ENCODE measurements at places on chromosomes 12 and 14.

DNA sequence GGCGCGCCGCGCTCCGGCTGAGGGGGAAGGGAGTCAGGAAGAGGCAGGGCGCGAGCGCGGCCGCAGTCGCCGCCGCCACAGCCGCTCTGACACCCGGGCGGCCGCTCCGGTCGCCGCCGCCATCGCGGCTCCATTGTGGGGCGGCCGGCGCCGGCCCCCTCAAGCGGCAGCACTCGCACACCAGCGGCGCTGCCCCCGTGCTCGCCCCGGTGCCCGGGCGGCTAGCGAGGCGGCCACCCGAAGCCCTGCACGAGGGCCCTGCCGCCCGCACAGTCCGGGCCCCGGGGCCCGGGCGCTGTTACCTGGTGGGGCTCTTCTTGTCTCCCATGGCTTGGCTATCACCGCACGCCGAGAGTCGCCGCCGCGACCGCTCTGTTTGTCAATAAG is 202 bp downstream of the YAF2 start:
- DNase-seq: no peak

- no peak for DNase-seq
Measured at GRCh38 chr14:22255017-22255950, 333.7 kb downstream of the DAD1 start.

DNA sequence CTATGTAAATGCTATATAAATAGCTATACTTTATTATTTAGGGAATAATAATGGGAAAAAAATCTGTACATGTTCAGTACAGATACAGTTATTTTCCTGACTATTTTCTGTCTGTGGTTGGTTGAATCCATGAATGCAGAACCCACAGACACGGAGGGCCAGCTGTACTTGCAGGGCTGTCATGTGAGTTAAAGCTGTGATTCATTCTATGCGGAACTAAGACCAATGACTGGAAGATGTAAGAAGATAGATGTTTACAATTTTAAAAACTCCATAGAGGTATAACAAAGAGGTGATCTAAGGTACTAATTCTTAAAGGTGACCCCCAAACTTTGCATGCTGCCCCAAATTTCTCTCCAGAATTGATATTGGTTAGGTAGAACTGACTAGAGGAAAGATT is 14.6 kb downstream of the PCNX4 start:
- DNase-seq: no peak

GRCh38 chr14:68616221-68616902 is 176.5 kb downstream of the ZFP36L1 start:
- DNase-seq: peak; percentile 22

GRCh38 chr12:93902192-93902591 is 225.0 kb downstream of the CRADD start:
- no peak for DNase-seq

DNA sequence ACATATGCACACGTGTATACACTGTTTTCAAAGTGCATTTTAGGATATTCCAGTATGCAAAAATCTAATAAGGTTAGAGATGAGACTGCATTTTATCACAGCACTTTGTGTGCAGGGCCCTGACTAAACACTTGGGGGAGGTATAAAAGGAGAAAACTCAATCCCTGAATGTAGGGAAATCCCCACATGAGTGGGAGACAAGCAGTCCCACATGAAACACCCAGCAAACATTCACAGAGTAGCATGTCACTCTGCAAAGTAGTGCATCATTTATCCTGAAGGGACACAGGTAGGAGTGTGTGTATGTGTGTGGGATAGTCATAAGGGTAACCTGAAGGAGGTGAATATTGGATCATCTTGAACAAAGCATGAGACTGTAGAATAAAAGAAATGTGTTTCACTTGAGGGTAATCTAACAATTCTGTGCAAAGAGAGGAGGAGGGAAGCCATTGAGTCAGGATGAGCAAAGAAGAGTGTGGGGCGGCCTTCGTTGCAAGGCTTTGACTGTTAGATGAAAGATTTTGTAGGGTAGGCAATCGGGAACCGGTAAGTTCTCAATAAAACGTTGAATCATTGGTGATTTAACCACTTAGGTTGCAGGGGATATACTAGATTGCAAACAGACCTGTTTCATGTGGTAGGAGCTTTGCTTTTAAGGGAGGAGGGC is 2.9 kb downstream of the PRPF40B start:
- DNase-seq: no peak

DNA sequence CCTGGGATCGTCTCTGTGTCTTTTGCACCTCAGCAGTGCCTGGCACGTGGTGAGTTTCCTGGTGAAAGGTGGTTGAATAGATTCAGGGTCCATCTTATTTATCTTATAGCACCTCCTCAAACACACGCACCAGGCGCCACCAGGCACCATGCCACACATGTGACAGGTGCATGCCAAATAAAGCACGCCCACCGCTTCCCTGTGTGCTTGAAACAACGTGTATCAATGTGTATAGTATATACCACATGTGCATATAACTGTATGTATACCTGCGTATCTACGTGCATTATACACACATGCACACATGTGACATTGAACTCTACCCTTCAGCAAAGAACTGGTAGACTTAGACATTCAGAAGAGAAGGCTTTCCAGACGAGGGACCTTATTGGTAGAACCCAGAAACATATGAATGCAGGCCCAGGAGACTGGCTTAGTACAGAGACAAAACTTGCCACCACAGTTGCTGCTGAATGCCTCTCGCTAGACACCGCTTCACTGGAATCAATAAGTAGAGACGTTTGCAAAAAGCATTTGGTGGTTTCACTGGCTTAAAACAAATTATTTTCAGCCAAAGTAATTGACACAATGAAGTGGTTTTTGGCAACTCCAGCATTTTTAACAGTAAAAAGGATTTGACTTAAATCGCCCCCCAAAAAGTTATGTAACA is 10.0 kb downstream of the EML1 start:
- no peak for DNase-seq

DNA sequence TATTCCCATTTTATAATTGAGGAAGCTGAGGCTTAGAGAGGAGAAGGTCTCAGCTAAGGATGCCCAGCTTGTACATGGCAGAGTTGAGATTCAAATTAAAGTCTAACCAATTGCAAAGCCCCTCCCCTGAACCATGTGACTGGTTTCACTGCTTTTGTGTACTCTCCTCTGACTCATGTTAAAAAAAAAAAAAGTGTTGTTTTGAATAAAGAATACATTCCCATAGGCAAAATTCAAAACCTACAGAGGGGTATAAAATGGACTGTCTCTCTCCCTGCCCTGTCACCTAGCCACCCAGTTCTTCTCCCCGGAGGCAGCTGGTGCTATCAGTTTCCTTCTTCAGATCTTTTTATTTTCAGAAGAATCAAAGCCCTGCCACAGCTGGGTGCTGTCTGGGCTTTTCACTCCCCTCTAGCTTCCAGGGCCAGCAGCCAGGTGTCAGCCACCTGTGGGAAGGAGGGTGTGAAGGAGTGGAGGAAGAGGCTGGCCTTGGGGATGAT is 5.4 kb downstream of the PSMD9 start:
- peak; percentile 31 for DNase-seq

- no peak for DNase-seq
Measured at GRCh38 chr12:131438881-131439280, 272.0 kb upstream of the SFSWAP start.

- DNase-seq: peak; percentile 67
Measured at GRCh38 chr12:51814311-51815088, 34.0 kb downstream of the FIGNL2 start.

- DNase-seq: no peak
Measured at GRCh38 chr14:75724414-75725204, 63.6 kb downstream of the TTLL5 start.

DNA sequence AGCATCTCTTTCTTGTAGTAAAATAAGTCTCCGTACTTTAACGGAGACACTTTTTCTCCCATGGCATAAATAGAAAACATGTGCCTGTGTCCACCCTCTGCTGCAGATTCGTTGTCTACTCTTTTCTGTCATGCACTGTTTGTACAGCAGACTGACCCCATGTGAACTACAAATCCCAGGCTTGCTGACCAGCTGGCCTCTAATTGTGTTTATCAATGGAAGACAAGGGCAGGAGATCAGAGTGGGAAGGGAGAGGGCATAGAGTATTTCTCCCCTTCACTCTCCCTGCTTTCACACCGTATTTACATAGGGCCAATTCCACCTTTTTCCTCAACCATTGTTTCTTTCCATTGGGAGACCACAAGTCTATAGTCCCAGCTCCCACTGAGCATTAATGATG is 31.0 kb upstream of the TMTC2 start:
- no peak for DNase-seq

DNA sequence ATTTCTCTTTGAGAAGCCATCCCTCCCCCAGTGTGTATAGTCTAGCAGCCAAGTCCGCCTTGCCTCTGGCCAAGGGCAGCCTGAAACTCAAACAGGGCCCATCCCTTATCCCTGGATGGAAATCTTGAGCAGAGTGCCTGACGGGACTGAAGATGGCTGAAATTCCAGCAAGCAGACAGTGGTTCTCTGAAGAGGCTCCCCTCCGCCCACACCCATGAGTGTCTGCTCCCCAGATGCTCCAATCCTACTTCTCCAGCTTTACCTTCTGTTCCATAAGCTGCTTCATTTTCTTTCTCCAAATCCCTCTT is 396.2 kb downstream of the NUAK1 start:
- DNase-seq: no peak

DNA sequence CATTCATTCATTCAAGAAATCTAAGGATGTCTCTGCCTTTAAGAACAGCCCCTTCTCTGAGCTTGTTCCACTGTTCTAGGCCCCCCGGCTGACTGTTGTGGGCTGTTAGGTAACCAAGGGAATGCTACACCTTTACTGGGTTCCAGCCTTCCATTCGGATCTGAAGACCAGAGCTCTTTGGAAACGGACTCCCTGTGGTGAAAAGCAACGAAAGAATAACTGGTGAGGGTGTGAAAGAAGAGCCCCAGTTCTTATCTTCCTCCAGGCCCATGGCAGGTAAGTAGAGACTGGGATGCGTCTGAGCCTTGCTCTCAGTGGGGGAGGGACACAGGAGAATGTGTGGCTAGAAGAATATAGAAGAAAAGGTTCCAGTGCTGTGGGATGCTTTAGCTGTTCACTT is 207.4 kb downstream of the TMEM132D start:
- DNase-seq: no peak

GRCh38 chr14:50335989-50336824 is 24.1 kb downstream of the DMAC2L start:
- DNase-seq: no peak

DNA sequence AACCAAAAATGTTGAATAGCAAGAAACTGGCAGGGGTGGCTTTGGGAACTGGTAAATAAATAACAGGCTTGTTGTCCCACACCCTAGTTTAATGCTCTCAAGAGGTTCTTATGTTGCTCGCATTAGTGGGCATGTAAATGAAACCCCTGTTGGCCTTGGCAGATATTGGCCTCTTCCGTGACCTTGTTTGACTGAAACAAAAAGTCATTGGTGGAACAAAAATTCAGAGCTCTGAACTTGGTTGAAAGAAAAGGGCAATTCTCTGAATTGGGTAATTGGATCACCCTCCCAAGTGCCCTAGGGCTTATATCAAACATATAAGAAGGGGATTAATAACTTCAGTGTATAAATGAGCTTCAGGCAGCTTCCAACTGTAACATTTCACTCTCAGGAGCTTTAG is 426.2 kb downstream of the ZFP36L1 start:
- DNase-seq: no peak

GRCh38 chr12:113058553-113058952 is 2.0 kb downstream of the DTX1 start:
- DNase-seq: no peak

GRCh38 chr12:111112311-111113098 is 192.1 kb upstream of the MYL2 start:
- no peak for DNase-seq

DNA sequence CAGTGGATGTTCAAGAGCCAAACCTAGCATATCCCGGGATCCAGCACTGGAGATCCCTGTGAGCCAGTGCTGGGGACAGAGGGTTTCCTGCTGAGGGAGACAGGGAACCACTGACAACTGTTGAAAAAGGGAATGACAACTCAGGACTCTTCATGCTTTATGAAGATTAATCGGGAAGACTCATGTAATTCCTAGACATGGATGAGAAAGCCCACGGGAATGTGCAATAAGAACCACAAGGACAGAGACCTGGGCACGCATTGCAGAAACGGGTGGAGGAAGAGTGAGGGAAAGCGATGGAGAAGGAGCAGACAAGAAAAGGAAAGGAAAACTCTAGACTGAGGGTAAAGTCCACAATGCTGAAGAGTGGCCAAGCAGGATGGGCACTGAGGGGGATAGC is 296.0 kb downstream of the PCNX1 start:
- DNase-seq: no peak

DNA sequence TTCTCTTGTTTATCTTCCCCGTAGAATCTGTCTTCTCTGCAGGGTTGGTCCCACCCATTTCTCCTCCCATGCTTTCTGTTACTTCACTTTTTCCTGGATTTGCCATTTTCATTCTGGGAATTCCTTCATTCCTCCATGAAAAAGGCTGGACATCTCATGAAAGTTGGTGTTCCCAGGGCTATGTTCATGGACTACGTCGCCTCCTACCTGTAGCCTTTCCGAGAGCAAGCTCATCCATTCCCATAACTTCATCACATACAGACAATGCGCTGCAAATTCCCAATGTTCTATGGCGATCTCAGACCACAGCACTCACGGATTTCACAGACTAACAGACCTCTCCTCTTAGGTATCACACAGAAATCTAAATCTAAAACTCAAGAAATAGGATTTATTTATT is 217.1 kb downstream of the EXOC5 start:
- no peak for DNase-seq

- peak; percentile 0 for DNase-seq
Measured at GRCh38 chr14:29348504-29348903, 579.1 kb downstream of the PRKD1 start.

GRCh38 chr12:130739571-130739970 is 23.5 kb upstream of the RIMBP2 start:
- DNase-seq: no peak

- DNase-seq: no peak
Measured at GRCh38 chr14:80575763-80576162, 364.5 kb upstream of the DIO2 start.

- no peak for DNase-seq
Measured at GRCh38 chr12:52418576-52419110, 12.5 kb upstream of the KRT82 start.

DNA sequence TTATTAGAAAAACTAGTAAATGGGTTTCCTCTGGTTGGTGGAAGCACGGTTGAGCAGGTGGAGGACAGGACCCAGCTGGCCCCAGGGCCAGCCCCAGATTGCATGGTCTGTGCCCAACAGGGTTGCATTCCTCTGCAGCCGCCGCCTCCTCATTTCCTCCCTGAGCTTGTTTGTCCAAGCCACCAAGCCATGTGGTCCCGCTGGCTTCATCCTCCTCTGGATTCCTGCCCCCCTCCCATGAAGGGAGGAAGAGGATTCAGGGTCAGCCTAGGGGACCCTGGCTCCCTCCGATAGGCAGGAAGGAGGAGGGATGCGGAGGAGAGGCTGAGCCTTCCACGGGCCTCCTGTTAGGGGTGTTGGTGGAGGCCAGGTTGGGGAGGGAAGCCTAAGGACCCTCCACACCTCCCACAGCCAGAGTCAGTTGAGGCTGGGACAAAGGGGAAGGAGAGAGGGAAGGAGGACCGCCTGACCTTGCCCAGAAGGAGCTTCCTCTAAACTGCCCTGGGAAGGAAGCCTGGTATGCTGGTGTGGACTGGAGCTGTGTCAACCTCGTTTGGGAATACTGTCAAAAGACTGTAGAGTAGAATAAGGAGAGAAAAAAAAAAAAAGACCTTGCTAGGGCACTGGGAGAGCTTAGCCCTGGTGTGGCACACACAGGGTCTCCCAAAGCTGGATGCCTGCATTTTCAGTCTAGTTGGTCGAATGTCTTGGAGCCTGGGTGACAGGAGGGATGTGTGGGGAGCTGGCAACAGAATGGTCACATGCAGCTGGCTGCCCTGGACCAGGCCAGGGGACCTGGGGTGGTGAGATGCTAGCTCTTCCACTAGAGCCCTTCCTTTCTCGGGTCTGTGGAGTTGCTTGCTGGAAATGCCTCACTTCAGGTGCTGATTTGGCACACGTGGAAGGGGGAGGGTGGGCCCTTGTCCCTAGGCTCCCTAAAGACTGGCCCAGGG is 42.4 kb downstream of the PLEKHG3 start:
- no peak for DNase-seq
